ENCODE measurements at places on chromosomes 12 and 14. TPM values are rescaled to one million over a fixed set of nuclear protein-coding genes. Genes with fewer than 3 reads are reported as not detected.

DNA sequence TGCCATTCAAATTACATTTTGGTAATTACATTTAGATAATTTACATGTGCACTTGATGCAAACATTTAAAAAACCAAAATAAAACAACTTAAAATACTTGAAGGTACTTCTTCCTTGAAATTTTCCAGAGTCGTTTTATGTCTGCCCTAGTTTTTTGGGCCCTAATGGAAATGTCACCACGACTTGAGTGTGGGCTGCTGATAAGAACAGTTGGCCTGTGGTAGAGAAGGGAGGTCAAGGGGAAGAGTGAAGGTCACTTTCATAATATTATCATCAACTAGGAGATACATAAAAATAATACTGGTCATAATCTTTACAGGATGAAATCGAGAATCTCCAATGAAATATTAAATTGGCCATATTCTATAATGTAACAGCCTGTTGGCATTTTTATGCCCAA, 23.1 kb downstream of the ZDHHC17 start:
- no peak for DNase-seq

CARMIL3 gene
- 2.3 TPM for total RNA-seq

DNA sequence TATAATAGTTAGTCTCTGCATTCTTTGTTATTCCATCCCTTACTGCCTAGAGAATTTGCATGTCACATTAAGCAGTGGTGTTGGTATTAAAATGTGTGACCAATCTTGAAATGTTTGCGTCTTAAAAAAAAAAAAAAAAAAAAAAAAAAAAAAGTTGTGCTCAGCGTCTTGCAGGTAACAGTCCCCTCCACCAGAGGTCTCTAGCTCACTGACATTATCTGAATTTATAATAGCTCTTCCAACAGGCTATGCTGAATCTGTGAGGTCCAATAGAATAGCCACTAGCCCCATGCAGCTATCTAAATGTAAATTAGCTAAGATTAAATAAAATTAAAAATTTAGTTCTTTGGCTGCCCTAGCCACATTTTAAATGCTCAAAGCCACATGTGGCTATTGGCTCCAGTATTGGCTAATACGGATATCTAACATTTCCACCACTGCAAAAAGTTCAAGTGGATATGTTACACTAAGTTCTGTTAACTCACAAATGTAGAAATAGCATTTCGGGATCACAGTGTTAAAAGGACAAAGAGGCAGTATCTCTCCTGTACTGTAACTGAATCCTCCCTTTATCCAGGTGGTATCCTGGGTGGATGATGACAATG, 28.7 kb downstream of the NKX2-8 start:
- peak; percentile 47 for DNase-seq

CLEC4A gene
- total RNA-seq = 0.74 TPM

GRCh38 chr12:103273645-103274044, 222.1 kb downstream of the C12orf42 start:
- no peak for DNase-seq

- no peak for DNase-seq
Measured at GRCh38 chr14:44833376-44834060, 128.2 kb downstream of the KLHL28 start.

- no peak for DNase-seq
Measured at GRCh38 chr12:125013816-125014442, 20.5 kb downstream of the BRI3BP start.

DNA sequence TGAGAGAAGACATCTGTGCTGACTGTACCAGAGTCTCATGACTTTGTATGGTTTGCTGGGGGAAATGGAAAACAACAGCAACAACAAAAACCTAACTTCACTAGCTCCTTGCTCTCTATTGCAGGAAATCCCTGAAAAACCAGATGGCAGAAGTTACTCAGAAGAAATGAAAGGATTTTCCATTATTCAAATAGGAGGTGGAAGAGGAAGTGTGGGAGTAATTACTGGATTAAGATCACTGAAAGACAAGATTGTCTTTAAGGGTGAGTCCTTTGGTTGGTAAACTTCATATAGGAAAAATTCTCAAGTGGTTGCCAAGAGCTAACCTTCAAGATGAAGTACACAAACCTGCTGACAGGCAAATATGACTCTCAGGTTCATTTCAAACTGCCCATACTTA, 391.9 kb upstream of the ATP2B1 start:
- no peak for DNase-seq

All from H7 (cell line).